ENCODE measurements at places on chromosomes 16 and 17.

DNA sequence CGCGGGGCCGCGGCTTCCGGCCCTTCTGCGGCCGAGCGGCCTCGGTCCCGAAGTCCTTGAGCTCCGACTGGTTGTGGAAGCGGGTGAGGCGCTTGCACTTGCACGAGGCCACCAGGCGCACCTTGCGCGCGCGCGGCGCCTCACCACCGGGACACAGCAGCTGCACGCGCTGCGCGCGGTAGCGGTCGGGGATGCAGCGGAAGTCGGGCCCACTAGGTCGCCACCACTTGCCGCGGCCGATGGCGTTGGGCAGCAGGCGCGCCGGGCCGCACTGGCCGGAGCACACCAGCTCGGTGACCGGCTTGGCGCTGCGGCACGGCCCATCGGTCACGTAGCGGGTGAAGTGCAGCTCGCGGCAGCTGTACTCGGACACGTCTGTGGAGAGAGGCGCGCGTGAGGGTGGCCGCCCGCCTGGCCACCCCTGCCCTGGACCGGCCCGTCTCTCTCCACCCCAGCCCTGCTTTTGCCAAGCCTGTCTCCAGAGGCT is 3.2 kb downstream of the SOST start:
- peak; percentile 20 for DNase-seq

GRCh38 chr17:57328109-57328882 is 72.0 kb downstream of the MSI2 start:
- no peak for DNase-seq

- no peak for DNase-seq
Observed at GRCh38 chr16:27123795-27124409, 57.2 kb downstream of the C16orf82 start.

- DNase-seq: no peak
Observed at GRCh38 chr17:78862073-78863023, 21.7 kb upstream of the USP36 start.

- no peak for DNase-seq
Observed at GRCh38 chr16:80719573-80719972, 84.8 kb downstream of the CDYL2 start.

GRCh38 chr16:72991211-72991610 is 56.7 kb downstream of the ZFHX3 start:
- DNase-seq: no peak

GRCh38 chr17:77184474-77184873 is 43.7 kb downstream of the SEC14L1 start:
- no peak for DNase-seq

GRCh38 chr16:84862804-84863480 is 43.2 kb downstream of the CRISPLD2 start:
- DNase-seq: no peak

GRCh38 chr17:44002141-44002848 is 2.1 kb upstream of the NAGS start:
- no peak for DNase-seq

- no peak for DNase-seq
Observed at GRCh38 chr16:27471661-27472060, 69.7 kb downstream of the IL21R start.

DNA sequence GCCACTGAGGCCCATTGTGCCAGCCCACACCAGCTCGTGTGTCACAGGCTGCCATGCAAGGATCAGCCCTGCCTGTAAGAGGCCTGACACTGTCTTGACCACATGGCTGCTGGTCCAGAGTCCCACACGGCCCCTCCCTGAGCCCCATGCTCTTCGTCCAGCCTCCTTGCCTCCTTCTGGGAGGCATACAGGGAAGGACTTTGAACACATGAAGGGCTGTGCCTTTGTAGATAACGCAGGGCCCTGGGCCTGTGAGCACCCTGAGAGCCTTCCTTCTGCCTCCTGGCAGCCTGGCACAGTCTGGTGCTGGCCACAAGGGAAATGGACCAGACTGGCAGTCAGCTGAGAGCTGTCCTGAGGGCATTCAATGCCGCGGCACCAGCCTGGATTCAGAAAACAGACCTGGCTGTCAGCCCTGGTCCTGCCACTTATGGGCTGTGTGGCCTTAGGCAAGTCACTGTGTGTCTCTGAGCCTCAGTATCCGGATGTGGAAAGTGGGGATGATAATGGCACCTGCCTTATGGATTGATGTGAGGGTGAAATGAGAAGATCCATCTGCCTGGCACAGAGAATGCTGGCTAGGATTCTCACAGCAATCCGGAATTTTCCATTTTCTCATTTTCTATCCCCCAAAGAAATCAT is 19.2 kb upstream of the SPNS2 start:
- no peak for DNase-seq

GRCh38 chr17:29929006-29929532 is 959 bp downstream of the SSH2 start:
- DNase-seq: peak; percentile 24

DNA sequence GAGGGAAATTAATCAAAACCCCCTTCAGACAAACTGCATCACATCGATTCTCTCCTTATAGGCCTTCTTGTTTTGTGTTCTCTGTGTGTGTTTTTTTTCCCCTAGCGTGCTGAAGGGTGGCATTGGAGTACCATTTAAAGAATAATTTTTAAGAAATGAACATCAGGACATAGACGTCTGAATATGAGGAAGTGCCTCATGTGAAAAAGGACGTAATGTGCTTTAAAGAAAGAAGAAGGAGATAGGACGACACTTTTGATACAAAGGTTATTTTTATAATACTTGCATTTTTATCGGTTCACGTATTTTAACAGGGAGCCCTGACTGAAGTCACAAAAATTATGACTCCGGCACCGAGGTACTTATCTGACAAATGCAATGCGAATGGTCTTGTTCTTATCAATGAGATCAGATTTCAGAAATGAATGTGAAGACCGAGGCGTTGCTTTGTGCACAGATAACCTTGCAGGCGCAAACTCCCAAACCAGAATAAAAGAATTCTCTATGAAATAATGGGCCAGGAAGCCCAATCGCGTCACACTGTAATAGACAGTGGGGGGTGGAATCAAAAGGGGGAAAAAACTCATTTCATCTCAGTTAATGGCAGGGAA is 606.3 kb downstream of the MAF start:
- DNase-seq: no peak

DNA sequence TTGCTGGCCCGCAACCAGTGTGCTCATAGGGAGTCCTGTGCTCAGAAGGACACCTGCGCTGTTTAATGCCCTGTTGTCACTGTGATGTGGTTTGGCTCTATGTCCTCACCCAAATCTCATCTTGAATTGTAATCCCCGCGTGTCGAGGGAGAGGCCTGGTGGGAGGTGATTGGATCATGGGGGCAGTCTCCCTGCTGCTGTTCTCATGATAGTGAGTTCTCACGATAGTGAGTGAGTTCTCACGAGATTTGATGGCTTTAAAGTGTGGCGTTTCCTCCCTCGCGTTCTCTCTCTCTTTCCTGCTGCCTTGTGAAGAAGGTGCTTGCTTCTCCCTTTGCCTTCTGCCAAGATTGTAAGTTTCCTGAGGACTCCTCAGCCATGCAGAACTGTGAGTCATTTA is 66.8 kb downstream of the AKAP1 start:
- no peak for DNase-seq

DNA sequence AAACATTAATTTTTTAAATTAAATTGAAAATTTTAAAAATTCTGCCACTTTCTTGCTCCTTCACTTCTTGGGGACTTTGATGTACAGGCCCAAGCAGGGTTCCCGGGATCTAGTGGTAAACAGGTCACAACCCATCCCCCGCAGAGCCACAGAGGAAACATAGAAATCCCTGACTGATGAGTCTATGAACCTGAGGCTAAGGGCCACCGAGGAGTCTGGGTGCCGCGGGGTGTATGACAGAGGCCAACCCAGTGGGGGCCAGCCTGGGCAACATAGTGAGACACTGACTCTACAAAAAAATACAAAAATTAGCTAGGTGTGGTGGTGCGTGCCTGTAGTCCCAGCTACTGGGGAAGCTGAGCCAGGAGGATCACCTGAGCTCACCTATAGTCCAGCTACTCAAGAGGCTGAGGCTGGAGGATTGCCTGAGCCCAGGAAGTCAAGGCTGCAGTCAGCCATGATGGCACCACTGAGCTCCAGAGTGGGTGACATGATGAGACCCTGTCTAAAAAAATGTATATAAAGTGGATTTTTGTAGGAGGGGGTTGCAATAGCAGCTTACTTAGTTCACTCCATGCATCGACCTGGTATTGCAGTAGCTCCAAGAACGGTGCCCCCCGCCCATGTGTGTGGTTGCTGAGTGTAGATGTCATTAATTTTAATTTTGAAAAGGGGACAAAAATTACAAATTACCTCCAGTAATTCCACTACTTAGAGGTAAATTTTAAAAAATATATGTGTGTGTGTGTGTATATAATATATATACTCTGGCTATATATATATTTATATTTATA is 9.2 kb upstream of the FLYWCH1 start:
- DNase-seq: no peak

GRCh38 chr16:69934044-69934443 is 17.1 kb upstream of the CLEC18A start:
- DNase-seq: no peak

GRCh38 chr17:3589784-3590183 is 19.4 kb downstream of the TRPV1 start:
- DNase-seq: no peak

DNA sequence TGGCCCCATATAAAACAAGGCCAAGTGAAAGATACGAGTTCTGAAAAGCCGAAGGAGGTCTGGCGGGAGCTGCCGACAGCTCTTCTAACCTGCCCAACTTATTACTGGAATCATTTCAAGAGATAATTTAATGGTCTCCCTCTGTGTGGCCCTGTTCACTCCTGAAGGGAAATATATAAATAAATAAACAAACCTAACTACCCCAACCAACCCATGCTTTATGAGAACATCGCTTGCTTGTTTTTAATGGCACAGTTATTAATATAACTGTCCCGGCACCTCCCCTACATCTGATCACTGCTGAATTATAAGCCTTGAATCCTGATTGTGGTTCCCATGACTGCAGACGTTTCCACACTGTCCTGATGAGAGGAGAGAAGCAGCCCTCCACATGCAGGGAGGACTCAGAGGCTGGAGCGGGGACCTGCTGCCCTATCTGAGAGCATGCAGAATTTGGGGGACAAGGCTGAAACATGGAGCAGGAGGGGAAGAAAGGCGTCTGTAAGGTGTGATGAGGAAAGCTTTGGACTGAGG is 22.2 kb downstream of the CDK5RAP3 start:
- DNase-seq: no peak

DNA sequence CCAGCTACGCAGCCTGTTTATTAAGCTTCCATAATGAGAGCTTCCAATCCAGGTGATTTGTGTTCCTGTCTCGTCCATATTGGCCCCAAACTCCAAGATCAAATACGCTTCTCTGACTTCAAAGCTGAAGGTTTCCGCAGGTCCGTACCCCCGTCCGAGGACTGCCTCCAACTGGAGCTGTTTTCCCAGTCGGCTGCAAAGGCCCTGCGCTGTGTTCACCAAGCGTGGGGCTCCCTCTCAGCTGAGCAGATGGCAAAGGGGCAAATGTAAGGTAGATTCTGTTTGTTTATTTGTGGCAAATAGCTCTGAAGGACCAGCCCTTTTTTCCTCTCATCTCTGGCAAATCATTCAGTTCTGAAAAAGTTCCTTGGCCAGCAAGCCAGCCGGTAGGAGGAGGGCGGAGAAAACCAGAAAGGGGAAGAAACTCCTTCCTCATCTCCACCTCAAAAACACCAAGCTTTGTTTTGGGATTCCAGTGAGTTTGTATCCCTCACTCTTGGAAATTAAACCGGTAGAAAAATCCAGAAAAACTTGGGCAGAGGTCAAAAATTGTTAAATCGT is 35.2 kb downstream of the NXN start:
- no peak for DNase-seq

DNA sequence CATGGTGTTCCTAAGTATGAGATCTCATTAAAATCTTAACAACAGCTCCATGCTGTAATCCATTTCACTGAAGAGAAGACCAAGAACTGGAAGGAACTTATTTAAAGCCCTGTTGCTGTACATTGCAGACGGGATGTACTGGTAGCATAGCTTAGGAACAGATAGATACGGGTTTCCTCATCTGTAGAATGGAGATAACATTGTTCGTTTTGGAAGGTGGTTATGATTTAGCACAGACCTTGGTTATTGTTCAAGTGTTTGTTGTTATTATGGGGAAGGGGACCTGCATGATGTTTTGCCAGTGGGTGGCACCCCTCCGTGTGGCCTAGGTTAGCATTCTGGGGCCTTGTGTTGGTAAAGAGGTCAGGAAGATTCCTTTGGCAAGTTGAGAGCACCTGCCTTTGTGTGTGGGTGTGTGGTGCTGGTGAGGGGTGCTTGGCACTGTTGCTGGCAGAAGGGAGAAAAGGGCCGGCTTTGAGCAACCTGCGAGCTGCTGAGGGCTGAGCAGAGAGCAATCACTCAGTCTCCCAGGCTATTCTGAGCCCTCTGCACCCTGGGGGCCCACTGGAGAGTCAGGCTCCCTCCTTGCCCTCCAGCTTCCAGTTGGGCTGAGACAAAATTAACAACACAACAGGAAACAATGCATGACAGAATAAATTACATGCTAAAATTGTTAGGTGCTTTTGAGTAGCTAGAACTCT is 2.3 kb downstream of the TAOK2 start:
- DNase-seq: no peak

- peak; percentile 80 for DNase-seq
Observed at GRCh38 chr17:9273428-9274391, 252.4 kb downstream of the NTN1 start.

GRCh38 chr17:69913616-69914015 is 161.4 kb upstream of the KCNJ16 start:
- DNase-seq: no peak

DNA sequence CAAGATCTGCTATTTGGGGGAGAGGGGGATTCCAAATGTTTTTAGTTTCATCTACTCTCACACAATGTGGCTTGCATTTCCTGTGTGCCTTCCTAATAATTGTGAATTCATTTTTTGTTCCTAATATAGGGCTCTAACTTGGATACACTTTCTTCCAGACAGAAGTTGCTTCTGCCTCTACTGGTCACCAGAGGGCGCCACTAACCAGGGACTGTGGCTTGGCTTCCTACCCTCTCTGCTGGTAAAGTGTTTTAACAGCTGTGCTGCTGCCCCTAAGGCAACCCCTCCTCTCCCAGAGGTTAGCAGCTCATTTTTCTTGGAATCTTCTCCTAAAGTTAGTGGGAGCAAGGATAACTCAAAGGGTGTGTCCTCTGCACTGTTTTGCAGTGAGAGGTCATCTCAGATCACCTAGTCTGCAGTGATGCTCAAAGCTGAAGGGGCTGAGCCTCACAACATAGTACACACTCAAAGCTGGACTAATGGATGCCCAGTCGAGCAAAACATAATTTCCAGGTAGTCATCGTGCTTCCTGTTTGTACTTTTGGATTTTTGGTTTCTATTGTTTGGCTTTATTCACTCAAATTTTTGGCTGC is 5.0 kb upstream of the PRSS54 start:
- DNase-seq: peak; percentile 13

GRCh38 chr17:35341411-35341992 is 31.9 kb downstream of the SLFN11 start:
- DNase-seq: peak; percentile 29

DNA sequence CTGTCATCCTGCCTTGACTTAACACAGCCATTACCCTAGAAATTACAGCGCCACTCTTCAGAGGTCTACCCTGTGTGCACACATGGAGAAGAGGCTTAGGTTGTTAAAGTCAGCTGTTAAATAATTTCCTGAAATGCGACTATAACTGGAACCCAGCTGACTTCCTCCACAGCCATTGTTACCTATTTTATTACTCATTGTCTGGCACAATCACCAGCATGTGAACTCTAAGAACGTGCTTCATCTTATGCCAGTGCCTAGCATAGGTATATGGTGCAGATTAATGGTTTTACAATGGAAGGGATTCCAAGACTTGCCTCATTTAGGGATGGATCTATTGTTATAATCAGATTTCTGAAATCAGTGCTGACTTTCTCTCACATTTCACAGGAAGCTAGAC is 11.9 kb downstream of the RDM1 start:
- no peak for DNase-seq

GRCh38 chr16:84548971-84549844 is 44.7 kb upstream of the MEAK7 start:
- DNase-seq: peak; percentile 56

GRCh38 chr17:9862220-9862619 is 36.5 kb downstream of the GLP2R start:
- no peak for DNase-seq
